ENCODE measurements at places on chromosomes 2 and 18.
A peak's percentile ranks its signal among the peaks of the same experiment; 100 is the strongest.

DNA sequence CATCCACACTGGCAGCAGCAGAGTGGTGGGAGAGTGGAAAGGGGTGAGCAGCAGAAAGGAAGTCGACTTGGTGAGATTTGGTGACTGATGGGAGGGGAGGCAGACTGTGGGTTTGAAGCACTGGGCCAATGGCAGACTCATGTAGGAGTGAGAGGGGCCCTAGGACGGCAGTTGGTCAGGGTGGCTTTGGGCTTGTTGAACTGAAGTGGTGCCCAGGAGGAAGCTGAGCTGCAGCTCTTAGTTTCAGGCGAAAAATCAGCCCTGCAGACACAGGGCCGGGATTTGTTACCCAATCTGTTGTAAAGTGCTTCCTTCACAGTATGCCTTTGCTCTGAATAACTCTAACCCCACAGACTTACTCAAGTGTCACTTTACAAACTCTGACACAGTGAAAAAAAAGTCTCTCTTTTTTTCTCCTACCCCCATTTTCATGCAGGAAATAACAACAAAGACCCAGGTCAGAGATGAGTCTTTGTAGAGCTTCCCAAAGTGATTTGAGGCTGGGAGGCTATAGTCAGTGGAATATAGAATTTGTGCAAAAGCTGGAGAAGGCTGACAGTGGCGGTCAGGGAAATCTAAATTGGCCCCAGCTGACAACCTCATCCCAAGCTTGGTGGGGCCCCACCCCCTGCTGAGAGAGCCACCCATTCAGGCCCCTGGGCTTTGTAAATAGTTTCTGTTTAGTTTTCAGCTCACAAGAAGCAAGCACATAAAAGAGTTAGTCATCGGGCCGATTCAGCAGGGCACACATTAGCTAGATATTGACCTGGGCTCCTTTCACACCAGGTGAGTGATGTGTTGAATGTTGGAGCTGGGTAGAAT, 226.9 kb downstream of the VAPA start:
- no peak for DNase-seq
- peaks cover 2% of the 10 kb centered on the region for H3K27me3 ChIP-seq
- H3K27ac ChIP-seq = no peak overlapping the region
- no peak overlapping the region for H3K4me3 ChIP-seq
- H3K4me1 ChIP-seq = no peaks in the 10 kb centered on the region

GRCh38 chr2:138536740-138537139, 35.2 kb downstream of the SPOPL start:
- H3K4me3 ChIP-seq = no peak overlapping the region
- H3K27ac ChIP-seq = no peak overlapping the region
- H3K27me3 ChIP-seq = no peaks in the 10 kb centered on the region
- H3K4me1 ChIP-seq = no peaks in the 10 kb centered on the region
- peaks cover 13% of the 10 kb centered on the region for H3K36me3 ChIP-seq

DNA sequence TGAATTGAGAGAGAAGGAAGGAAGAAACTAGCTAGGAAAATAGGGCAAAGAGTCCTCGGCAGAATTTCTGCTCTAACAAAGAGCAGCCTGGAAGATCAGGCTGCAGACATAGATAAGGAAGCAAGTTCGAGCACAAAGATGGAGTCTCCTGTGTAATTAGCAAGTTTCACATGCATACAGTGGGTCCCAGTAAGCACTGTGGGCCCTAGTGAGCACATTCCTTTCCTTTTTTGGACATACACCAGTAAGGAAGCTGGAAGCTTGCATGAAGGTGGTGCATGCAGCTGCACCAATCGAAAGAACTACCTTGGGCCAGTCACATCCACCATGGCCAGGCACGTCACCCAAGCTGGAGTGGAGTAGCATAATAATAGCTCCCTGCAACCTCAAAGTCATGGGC, 109.7 kb downstream of the NOL4 start:
- no peak for DNase-seq
- H3K27ac ChIP-seq = no peak overlapping the region
- H3K4me1 ChIP-seq = no peaks in the 10 kb centered on the region
- no peak overlapping the region for H3K4me3 ChIP-seq
- H3K27me3 ChIP-seq = no peaks in the 10 kb centered on the region

DNA sequence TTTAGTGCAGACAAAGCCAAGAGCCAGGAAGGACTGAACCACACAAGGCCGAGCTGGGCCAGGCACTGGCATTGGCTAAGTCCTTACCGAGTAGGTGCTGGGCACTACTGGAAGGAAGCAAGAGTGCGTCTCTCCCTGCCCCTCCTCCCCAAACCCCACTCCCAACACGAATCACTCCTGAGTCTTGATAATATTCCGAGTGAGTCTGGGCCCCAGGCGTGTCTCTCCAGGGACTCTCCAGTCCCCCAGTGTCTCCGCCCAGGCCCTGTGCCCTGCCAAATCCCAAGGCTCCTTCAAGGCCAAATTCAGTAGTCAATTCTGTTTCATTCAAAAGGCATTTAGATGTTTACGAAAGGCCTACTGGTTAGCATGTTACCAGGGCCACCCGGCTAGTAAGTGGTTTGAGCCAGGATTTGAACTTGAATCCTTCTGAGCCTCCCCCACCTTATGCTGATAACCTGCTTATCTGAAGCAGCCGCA, 82.8 kb downstream of the GLI2 start:
- H3K36me3 ChIP-seq = no peaks in the 10 kb centered on the region
- H3K4me1 ChIP-seq = no peaks in the 10 kb centered on the region
- DNase-seq = no peak
- H3K27ac ChIP-seq = no peak overlapping the region

DNA sequence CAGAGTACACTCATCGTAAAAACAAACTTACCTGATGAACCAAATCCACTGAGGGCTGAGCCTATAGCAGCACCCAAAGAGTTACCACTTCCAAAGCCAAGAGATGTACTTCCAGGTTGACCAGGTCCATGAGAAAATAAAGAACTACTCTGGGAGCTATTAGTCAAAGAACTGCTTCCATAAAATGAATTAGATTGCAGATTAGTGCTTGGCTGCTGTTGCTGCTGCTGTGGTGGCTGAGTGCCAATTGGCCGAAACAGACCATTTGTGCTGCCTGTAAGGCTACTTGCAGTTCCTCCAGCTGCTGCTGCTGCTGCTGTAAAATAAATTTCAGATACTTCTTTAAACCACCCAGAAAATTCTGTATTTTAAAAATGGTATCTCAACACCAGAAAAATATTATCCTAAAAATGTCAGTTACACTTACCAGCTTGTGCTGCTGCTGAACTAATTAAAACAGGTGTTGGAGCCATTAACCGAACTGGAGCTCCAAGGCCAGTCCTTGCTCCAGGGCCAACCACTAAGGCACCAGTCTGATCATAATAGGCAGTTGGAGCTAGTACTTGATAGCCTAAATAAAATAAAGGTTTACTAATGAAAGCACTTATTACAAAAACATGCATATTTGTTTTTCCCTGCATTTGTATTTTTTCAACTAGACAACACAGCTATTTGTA, 58.1 kb upstream of the SDC1 start:
- peaks cover 3% of the 10 kb centered on the region for H3K4me1 ChIP-seq
- no peak overlapping the region for H3K27ac ChIP-seq
- no peaks in the 10 kb centered on the region for H3K27me3 ChIP-seq
- H3K36me3 ChIP-seq = peaks cover 36% of the 10 kb centered on the region

- H3K4me3 ChIP-seq = no peak overlapping the region
- DNase-seq = no peak
- no peak overlapping the region for H3K27ac ChIP-seq
- no peaks in the 10 kb centered on the region for H3K4me1 ChIP-seq
These were observed 34.1 kb downstream of the PTPRM start for GRCh38 chr18:7601246-7601615.

- H3K27me3 ChIP-seq = no peaks in the 10 kb centered on the region
- H3K36me3 ChIP-seq = no peaks in the 10 kb centered on the region
- H3K27ac ChIP-seq = no peak overlapping the region
- DNase-seq = no peak
These were observed 151.0 kb upstream of the DAPL1 start for GRCh38 chr2:158644139-158644538.

GRCh38 chr2:185241556-185241955, 497.0 kb upstream of the FSIP2 start:
- no peak overlapping the region for H3K4me3 ChIP-seq
- DNase-seq = no peak
- H3K27me3 ChIP-seq = no peaks in the 10 kb centered on the region
- H3K4me1 ChIP-seq = no peaks in the 10 kb centered on the region

DNA sequence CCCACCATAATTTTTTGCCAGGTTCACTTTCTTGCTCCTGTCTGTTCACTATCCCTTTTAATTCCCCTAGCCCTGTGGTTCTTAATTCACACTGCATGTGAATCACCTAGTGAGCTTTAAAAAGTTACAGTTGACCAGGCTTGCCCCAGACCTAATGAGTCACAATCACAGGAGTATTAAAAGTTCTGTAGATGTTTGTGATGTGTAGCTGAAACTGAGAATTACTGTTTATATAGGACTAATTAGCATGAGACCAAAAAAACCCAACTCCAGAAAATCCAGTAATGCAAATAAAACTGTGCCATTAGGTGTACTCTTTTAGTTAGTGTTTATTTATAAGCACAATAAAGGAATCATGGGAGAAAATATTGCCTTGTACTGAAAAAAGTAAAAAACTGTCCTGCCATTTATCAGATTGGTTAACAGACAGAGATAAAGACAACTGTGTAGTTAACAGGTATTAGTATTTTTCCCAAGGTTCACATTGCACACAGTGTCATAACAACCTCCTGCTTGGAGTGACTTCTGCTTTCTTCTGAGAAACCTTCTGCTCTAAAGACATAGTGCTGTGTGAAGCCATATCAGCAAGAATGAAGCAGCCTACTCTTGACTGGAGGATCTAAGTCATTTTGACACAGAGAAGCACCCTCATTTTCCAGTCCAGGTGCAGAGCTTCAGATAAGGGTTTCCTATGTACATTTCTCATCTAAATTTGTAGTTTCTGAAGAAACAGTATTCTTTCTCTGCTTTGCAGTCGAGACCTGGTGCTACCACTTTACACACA, 39.0 kb downstream of the VAPA start:
- H3K27ac ChIP-seq = no peak overlapping the region
- H3K27me3 ChIP-seq = no peaks in the 10 kb centered on the region
- peaks cover 47% of the 10 kb centered on the region for H3K36me3 ChIP-seq
- peaks cover 2% of the 10 kb centered on the region for H3K4me1 ChIP-seq

- no peaks in the 10 kb centered on the region for H3K27me3 ChIP-seq
- no peaks in the 10 kb centered on the region for H3K4me1 ChIP-seq
- no peak for DNase-seq
These were observed 16.0 kb upstream of the SP100 start for GRCh38 chr2:230400041-230400440.

GRCh38 chr2:18855027-18855426, 265.7 kb upstream of the NT5C1B start:
- H3K36me3 ChIP-seq = no peaks in the 10 kb centered on the region
- DNase-seq = no peak

DNA sequence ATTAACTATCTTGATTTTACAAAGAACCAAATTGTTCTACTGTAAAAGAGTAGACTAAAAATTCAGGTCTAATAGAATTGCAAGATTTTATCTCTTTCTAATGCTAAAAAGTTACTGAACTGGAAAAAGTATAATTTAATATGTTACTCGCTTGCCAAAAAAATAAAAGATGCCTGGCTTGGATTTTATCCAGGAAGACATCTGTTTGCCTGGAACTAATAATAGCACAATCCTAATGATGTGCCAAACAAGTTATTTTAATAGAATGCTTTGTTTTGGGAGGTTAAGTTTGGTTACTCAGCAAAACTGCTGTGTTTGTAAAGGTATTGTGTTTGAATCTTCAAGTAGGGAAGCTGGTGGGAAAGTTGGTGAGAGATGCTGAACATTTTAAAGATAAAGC, 19.4 kb upstream of the ZSWIM2 start:
- H3K4me1 ChIP-seq = no peaks in the 10 kb centered on the region
- H3K27ac ChIP-seq = no peak overlapping the region
- DNase-seq = no peak
- no peaks in the 10 kb centered on the region for H3K27me3 ChIP-seq
- no peak overlapping the region for H3K4me3 ChIP-seq
- H3K36me3 ChIP-seq = no peaks in the 10 kb centered on the region

- no peak overlapping the region for H3K27ac ChIP-seq
- no peak for DNase-seq
- H3K4me3 ChIP-seq = no peak overlapping the region
- peaks cover 22% of the 10 kb centered on the region for H3K27me3 ChIP-seq
These were observed 39.8 kb downstream of the MYO7B start for GRCh38 chr2:127575185-127575765.

- no peaks in the 10 kb centered on the region for H3K27me3 ChIP-seq
- no peak for DNase-seq
- H3K27ac ChIP-seq = no peak overlapping the region
- H3K36me3 ChIP-seq = no peaks in the 10 kb centered on the region
- no peaks in the 10 kb centered on the region for H3K4me1 ChIP-seq
These were observed 1025.3 kb upstream of the CNTNAP5 start for GRCh38 chr2:122999821-123000220.

- no peak for DNase-seq
- peaks cover 36% of the 10 kb centered on the region for H3K27me3 ChIP-seq
- no peak overlapping the region for H3K4me3 ChIP-seq
- peaks cover 6% of the 10 kb centered on the region for H3K4me1 ChIP-seq
- H3K36me3 ChIP-seq = no peaks in the 10 kb centered on the region
- no peak overlapping the region for H3K27ac ChIP-seq
These were observed 50.5 kb downstream of the DHRS9 start for GRCh38 chr2:169119851-169120250.

DNA sequence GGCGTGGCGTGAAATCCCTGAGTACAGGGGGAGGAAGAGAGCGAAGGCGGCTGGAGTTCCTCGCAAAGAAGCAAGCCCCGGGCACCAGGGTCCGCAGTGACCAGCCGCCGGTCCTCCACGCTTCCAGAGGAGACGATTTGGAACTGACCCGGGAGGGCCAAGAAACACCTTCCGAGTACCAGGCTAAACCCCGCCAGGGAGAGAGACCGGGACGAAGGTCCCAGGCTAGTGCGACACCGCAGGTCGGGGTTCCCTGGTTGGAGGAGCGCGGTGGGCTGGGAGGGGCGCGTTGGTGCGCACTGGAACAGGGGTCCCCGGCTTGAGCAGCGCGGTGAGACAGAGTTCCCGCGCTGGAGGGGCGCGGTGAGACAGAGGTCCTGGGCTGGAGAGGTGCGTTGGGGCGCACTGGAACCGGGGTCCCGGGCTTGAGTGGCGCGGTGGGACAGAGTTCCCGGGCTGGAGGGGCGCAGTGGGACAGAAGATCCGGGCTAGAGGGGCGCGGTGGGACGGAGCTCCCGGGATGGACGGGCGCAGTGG, 901 bp downstream of the WDFY1 start:
- no peak for DNase-seq
- peaks cover 27% of the 10 kb centered on the region for H3K36me3 ChIP-seq
- peak overlapping the region; percentile 93 for H3K4me3 ChIP-seq

- no peak overlapping the region for H3K4me3 ChIP-seq
- no peak overlapping the region for H3K27ac ChIP-seq
- H3K27me3 ChIP-seq = no peaks in the 10 kb centered on the region
- H3K36me3 ChIP-seq = no peaks in the 10 kb centered on the region
- H3K4me1 ChIP-seq = no peaks in the 10 kb centered on the region
These were observed 408.3 kb downstream of the NUP35 start for GRCh38 chr2:183532514-183532913.

GRCh38 chr2:163692611-163693482, 43.0 kb downstream of the FIGN start:
- no peaks in the 10 kb centered on the region for H3K27me3 ChIP-seq
- H3K27ac ChIP-seq = no peak overlapping the region
- no peaks in the 10 kb centered on the region for H3K36me3 ChIP-seq
- H3K4me3 ChIP-seq = no peak overlapping the region
- no peak for DNase-seq

Measured in T-helper 2 cell treated with Interferon-gamma antibody and Interleukin-4, amounts not matched to agents 5 μg/mL and 100 μg/mL, for 36 hours (primary cell).